ENCODE measurements at places on chromosomes 6 and 20. TPM values are rescaled to one million over a fixed set of nuclear protein-coding genes. Genes with fewer than 3 reads are reported as not detected.
A peak's percentile ranks its signal among the peaks of the same experiment; 100 is the strongest.

- peak; percentile 52 for DNase-seq
Measured at GRCh38 chr6:148471624-148472159, 129.1 kb downstream of the SASH1 start.

The TTK gene
- 21.5 TPM for total RNA-seq

GRCh38 chr20:59850018-59850641 is 83.3 kb downstream of the SYCP2 start:
- DNase-seq = peak; percentile 42

DNA sequence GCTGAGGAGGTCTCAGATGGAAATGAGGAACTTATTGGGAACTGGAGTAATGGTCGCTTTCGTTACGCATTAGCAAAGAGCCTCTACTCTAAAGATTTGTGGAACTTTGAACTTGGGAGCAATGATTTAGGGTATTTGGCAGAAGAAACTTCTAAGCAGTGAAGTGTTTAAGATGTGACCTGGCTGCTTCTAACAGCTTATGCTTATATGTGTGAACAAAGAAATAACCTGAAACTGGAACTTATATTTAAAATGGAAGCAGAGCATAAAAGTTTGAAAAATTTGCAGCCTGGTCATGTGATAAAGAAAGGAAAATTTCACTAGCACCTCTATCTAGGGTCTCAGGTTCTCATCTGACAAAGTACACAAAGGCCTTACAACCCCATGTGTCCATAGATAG is 23.5 kb downstream of the IRF4 start:
- no peak for DNase-seq

The ARMC12 gene
- total RNA-seq = 0.28 TPM

GRCh38 chr6:52620055-52620905 is 43.4 kb upstream of the TRAM2 start:
- no peak for DNase-seq

The CTCFL gene
- not detected for total RNA-seq
